PC-9 (cell line): ENCODE measurements at places on chromosomes 11 and 22. TPM values are rescaled to one million over a fixed set of nuclear protein-coding genes. Genes with fewer than 3 reads are reported as not detected.

GRCh38 chr22:43002202-43002586, 12.8 kb downstream of the PACSIN2 start:
- no peak for DNase-seq

GRCh38 chr11:27839226-27839913, 139.1 kb upstream of the BDNF start:
- no peak for DNase-seq

Gene SLC25A18
- 0.48 and 0.57 TPM in 2 replicates for total RNA-seq

- DNase-seq, result no peak
Measured at GRCh38 chr11:79081471-79082031, 359.3 kb downstream of the TENM4 start.

DNA sequence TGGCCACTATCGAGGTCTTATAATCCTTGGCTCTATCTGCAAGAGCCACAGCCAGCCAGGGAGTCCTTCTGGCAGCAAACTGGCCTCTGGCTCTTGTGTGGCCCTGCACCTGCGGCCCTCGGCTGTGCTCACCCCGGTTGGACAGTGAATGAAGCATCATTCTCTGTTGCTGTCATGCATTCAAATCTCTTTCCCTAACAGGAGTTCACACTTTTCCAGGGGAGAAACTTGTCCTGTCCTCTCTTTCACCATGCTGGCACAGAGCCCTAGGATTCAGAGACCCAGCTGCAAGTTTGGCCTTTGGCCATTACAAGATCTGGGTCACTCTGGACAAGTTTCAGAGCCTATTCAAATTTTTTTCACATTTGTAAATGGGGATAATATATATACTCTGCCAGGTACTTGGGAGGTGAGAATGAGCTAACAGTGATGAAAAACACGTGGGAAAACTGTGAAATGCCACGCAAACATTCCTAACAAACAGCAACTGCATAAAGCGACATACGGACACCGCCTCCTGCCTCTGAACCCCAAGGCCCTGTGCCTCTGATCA, 34.2 kb downstream of the TMEM184B start:
- no peak for DNase-seq

DNA sequence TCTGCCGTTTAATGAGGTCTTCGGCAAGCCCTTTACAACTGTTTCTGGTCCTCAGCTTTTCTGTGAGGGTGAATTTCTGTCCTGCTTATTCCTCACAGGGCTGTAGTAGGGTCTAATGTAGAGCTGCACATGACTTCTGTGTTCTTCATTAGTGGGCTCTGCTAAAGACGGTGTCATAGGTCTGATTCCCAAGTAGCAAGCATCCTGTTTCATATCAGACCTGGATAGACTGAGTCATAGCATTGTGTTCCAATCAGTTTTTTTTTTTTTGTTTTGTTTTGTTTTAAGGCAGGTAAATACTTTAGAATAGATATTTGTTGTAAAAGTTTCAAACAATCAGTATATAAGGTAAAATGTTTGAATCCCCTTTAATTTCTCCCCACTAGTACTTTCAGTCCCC, 35.4 kb downstream of the BIRC2 start:
- DNase-seq, result no peak

Gene SLC5A12
- total RNA-seq, result not detected in 2 replicates

DNA sequence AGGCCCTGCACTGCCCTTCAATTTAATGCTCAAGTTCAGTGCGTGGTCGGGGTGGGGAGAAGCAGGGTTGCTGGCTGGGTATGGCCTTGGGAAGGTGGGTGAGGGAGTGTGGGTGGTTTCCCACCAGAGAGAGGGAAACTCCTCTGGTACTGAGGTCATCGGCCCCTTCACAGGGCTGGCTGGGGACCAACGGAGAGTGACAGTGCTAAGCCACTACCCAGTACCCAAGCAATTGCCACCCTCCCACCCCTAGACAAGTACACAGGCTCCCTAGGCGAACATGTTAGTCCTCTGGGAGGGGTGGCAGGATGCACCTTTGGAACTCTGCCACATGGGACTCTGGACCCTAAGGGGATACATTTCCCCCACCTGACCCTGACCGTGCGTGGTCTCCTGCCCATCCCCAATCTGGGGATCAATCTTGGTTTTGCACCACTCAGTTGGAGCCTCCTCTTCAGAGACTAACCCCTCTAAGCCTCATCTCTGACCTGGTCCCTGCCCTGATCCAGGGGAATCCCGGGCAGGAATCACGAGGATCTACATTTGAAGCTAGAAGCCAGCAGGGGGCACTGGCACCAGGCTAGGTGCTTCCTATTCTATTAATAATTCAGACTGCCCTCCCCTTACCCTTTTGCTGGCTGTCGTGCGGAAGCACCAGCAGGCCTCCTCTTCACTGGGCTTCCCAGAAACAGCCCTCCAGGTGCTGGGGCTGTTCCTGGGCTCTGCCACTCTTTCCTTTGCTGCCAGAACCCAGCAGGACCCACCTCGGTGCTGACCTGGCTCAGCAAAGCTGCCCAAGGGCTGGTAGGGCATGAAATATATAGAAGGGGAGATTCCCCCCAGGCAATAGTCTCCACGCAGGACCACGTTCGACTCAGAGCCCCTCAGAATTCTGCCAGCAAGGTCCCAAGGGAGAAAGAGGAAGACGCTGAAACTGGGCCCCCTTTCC, 377.7 kb downstream of the TENM4 start:
- DNase-seq, result no peak

GRCh38 chr22:50030297-50031188, 18.0 kb upstream of the IL17REL start:
- DNase-seq, result peak; percentile 84

- no peak for DNase-seq
Measured at GRCh38 chr11:3104961-3105790, 48.0 kb upstream of the CARS1 start.

GRCh38 chr11:58927393-58928106, 11.7 kb upstream of the GLYATL1 start:
- DNase-seq, result no peak

DNA sequence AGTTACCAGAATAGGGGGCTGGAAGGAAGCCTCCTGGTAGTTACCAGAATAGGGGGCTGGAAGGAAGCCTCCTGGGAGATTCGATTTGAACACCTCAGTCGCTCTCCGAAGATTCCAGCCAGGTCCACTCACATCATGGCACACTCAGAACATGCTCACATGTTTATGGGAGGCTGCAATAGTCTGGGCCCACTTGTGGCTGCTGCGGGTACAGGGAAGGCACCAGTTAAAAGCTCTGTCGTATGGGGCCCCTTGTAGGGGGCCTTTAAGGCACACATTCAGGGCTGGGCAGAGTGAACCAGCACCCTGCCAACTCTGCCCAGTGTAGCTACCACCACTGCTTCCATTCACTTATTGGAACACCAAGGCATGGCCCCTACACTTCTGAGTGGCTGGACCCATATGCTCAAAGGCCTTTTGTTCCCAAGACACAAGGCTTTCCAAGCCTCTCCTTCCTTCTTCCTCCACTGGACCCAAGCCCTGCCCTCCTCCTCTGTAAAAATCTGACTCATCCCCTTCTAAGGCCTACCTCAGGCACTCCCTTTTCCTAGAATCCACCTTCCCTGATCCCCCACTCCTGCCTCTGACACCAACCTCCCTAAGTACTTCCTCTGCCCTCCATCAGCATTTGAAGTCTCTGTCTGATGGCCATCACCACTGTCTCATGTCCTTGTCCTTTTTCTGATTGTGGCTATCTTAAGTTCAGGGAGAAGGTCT, 28.0 kb downstream of the USP35 start:
- DNase-seq, result peak; percentile 51

- DNase-seq, result no peak
Measured at GRCh38 chr11:78189851-78190250, 1.1 kb downstream of the USP35 start.

DNA sequence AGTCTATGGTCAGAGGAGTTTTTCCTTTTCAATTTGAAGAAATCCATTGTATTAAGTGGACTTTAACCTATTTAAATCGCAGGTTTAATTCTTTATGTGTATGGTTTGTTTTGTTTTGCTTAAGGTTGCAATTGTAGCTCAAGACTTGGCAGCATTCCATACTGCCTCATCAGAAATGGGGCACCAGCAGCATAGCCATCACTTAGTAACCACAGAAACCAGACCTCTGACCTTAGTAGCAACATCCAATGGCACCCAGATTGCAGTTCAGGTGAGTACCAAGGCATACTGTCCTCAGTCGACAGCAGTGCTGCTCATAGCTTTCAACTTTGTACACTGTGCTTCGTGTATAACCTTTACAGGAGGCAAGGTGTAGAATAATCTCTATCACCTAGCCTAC, 48.4 kb upstream of the WEE1 start:
- DNase-seq, result no peak

Gene CHCHD10
- total RNA-seq, result 37.0 and 43.5 TPM in 2 replicates

Gene TSSK2
- total RNA-seq, result not detected in 2 replicates

Gene MFNG
- 26.0 and 28.1 TPM in 2 replicates for total RNA-seq

DNA sequence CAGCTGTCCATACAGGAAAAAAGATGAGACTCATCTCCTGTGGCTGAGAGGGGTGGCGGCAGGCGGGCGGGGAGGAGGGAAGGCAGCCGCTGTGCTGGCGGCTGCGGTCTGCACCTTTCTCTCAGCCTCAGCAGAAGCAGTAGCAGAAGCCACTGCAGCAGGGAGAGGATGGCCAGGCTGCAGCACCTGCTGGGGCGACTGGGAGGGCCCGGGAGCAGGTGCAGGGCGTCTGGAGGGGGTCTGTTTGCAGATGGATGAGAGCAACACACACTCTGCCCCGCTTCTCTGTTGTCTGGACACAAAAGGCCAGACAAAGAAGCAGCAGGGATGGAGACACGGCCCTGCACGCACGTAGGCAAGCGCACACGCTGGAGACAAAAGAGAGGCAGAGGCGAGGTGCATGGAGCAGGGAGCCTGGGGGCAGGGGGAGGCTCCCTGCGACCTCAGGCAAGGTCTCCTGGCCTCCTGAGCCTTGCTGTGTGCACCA, 9.3 kb upstream of the MIAT start:
- DNase-seq, result no peak
